ENCODE measurements at places on chromosomes 7 and 10. TPM values are rescaled to one million over a fixed set of nuclear protein-coding genes. Genes with fewer than 3 reads are reported as not detected.

- no peak for DNase-seq
Observed at GRCh38 chr7:105796365-105796764, 80.0 kb downstream of the ATXN7L1 start.

The CCL26 gene
- not detected for polyA plus RNA-seq

DNA sequence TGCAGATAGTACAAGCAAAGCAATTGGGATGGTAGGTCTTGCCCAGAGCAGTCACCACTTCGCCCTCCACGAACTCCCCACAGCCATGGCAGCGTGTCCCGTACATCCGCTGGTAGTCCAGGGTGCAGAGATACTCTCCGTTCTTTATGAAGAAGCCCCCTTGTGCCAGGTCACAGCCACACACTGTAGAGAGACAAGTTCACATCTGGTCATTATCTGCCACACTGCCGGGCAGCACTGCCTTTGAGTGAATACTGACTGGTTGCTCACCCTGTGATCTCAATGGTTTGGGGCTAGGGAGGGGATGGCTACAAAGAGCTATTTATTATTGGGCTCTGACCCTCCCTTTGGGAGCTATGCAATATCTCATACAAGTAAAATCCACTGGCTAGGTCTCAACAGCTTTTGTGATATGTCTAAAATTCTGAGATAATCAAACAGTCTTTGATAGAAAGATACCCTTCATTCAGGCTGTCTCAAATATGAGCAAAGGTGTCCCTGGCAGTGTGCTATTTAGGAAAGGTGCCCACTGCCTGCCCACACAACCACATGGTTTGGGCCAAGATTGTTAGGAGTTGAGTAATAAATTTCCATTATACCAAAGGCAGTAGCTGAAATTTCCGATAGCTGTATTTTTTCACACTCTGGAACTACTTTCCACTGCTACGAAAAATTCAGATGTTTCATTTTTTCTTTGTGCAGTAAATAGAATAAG is 82.5 kb downstream of the ABLIM1 start:
- DNase-seq: no peak

The PNLIPRP3 gene
- polyA plus RNA-seq: not detected

- no peak for DNase-seq
Observed at GRCh38 chr7:30285067-30285535, 704 bp downstream of the ZNRF2 start.

DNA sequence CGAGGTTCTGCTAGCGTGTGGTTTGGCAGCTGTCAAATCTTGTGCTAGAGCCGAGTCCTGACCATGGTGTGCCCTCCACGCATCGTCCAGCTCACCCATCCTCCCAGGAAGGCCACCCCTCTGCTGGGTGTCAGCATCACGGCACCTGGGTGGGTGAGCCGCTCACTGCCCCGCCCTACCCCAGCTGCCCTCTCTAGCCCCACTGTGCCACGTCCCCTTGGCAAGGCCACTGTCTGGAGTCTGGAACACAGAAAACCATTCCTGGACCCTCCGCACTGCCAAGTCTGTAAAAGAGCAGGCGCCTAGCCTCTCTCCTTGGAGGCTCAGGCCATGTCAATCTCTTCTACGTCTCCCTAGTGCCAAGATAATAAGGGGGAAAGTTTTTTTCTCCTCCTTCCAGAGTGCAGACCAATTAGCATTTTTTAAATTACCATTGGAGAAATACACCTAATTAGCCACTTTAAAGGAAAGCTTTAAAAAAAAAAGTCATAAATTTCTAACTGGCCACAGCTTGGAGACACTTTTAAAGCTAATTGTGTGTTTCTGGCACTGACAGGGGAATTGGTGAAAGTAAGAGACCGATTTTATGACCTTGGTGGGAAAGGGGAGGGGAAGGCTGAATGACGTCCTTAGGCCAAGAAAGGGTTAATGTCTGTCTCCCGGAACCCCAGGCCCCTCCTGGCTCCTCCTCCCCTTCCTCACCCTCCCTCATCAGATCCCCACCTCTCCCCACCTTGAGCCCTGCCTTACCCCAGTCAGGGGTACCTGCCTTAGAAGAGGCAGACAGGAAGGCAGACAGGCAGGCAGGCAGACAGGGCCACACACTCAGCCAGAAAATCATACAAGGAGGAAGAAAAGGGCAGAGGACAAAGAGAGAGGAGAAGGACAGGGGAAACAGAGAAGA is 151.2 kb downstream of the PLXNA4 start:
- no peak for DNase-seq

- DNase-seq: no peak
Observed at GRCh38 chr10:124010024-124010423, 83.4 kb downstream of the CHST15 start.

The MKX gene
- 0.06 TPM for polyA plus RNA-seq

The GPR15LG gene
- polyA plus RNA-seq: 0.78 TPM

DNA sequence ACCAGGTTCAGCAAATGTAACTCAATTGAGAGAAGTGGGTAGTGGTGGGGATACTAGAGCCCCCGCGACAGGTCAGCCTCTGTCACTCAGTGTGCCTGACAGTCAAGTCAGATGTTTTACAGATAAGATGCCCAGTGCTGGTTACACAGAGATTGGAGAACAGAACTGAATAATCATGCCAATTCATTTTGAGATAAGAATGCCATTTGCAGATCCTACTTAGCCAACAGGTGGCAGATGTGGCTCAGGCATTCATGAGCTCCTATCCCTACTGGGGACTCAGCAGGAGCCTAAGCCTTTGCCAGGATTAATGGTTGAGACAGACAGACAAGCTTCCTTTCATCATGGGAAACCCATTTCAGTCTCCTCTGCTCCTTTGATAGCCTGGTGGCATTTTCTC is 137.8 kb downstream of the MAPK8 start:
- DNase-seq: no peak

GRCh38 chr7:69773535-69774225 is 175.4 kb downstream of the AUTS2 start:
- DNase-seq: no peak

GRCh38 chr7:36198854-36199266 is 45.8 kb downstream of the EEPD1 start:
- DNase-seq: no peak

DNA sequence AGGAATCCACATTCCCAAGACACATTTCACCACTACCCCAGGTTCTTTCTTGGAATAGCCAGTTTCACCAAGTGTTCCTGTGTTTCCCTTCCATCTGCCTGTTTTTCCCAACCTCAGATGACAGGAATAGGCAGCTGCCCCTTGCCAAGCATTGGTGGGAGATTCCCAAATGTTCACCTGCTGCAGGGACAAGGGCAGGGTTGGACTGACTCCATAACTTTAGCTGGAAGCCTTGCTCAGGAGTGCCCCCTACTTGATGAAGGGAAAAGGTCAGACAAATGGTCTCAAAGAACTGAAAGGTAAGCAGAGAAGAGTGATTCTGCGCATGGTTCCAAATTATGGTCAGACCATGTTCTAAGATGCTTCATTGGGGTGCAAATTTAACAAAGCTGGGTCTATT is 45.1 kb upstream of the LYZL1 start:
- DNase-seq: no peak

DNA sequence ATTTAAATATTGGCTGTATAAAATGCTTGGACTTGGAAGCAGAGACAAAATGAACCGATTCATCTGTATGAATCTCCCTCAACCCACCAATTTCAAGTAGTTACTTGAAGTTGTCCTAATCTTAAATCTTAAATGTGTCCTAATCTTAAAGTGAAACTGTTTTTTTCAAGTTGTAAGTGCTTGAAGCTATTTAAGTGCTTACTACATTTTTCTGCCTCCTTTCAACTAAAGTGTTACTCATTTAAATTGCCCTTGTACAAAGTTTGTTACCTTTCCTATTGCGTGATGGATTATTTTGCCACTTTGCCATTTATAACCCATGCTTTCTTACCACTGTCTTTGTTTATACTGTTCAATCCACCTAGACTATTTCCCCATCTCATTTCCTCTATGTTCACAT is 2.8 kb downstream of the BCAP29 start:
- DNase-seq: no peak

The NAT16 gene
- polyA plus RNA-seq: not detected

The HELLS gene
- polyA plus RNA-seq: 35.5 TPM

The CCDC146 gene
- polyA plus RNA-seq: 16.7 TPM

GRCh38 chr10:71040343-71040742 is 152.0 kb upstream of the PCBD1 start:
- DNase-seq: no peak

The CPA1 gene
- polyA plus RNA-seq: 2.5 TPM

DNA sequence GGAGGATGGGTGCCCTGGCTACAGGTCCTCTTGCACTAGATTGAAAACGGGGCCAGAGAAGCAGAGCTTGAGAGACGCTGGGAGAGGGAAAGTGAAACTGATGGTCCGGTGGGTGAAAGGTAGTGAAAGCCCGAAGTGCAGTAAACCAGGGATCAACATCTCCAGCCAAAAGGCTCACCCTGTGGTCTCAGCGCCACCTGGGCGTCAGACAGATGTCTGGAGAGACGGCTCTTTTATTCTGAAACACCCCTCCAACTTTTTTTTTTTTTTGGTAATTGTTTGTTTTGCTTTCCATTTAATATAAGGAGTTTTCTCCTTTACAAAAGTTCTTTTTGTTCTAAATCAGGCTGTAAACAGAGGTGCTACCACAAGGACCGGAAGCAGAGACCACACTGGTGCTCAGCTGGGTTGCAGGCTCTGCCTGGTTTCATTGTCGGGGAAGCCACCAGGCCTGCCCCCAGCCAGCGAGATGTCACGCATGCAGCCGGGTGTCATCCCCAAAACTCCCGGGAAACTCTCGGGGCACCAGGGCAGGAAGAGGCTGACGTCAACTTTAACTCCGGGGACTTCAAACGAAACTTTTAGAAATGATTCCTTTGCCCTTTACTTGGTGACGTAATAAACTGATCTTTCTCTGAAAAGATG is 11.2 kb downstream of the IL2RA start:
- DNase-seq: no peak

The ANKRD30A gene
- not detected for polyA plus RNA-seq

- DNase-seq: no peak
Observed at GRCh38 chr7:111183321-111183720, 92.4 kb downstream of the LRRN3 start.

DNA sequence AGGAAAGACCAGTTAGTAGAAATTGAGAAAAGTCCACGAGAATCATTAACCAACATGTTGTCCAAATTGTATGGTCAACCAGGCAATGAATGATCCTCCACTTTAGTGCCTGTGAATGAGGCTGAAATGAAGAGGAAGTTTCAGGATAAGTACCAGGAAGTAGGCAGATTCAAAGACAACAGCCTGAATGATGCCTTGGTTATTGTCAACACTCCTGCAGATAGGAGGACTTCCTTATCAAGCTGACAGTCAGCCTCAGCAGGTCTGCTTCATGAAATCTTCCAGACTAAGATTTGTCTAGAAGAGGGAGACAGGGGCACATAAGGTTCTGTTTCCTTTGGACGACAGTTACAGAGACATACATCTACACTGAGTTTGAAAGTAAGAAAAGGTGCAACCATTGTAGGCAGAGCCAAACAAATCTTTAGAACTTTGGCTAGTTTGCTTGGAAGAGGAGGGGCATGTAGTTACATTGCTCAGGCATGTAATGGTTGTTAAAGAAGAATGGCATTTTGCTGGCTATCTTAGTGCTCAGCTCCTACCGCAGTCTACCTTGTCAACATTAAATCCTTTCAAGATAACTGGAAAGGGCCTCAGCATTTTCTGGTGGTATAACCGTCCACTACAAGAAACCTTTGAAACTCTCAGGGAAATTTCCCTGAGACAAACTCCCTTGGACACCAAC is 81.4 kb downstream of the ABI1 start:
- DNase-seq: no peak

GRCh38 chr10:124562425-124563060 is 100.9 kb downstream of the LHPP start:
- no peak for DNase-seq

DNA sequence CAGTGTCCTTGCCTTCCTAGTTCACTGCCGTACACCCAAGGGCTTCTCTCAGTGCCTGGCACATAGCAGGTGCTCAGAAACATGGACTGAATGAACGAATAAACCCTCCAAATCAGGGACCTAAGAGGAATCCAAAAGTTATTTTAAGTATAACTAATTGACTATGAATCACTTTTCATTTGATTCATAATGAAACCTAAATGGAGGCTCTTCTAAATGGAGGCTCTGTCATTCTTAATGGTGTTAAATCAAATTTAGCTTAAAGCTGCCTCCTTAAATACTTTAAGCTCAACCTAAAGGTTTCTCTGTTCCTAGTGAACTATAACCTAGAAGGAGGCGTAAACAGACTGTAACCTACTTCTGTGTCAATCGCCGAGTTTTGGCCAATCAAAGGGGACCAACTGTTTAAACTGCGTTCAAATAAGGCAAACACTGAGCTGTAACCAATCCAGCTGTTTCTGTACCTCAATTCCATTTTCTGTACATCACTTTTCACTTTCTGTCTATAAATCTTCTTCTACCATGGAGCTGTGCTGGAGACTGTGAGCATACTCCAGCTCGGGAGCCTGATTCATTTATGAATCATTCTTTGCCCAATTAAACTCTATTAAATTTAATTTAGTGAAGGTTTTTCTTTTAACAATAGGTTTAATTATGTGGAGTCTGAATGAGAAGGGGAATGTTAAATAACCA is 11.0 kb downstream of the PYROXD2 start:
- DNase-seq: no peak

DNA sequence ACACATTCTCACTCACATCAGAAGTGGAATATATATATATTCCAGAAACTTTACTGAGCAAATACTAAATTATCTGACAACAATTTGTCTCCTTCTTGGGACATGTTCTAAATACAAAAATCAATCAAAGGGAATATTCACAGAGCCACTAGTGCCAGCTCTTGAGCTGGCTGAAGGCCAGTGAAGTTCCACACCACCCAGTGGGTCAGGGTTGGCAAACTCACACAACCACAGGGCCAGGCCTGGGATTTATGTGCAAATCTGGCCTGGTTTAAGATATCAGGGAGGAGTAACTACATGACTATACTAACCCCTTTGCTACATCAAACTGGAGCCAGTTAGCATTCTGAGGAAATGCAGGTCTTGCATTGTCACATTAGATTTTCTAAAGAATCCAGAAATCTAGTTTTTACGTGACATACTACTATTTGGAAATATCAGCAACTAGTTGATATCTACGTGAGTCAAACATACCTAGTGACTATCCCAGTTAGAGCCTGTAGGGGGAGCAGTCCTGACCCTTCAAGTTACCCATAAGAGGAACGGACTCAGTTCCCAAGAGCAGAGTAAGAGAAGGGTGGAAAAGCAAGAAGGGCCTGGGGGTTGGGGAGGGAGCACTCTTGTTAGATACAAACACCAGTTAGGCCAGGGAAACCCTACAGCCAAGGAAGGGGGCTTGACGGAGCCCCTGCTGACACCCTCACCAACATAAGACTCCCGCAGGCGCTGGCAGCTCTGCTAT is 600.4 kb downstream of the KCNMA1 start:
- DNase-seq: no peak

The GRID2IP gene
- 0.52 TPM for polyA plus RNA-seq

The LDB3 gene
- polyA plus RNA-seq: 0.96 TPM

The LIPJ gene
- polyA plus RNA-seq: 0.06 TPM

DNA sequence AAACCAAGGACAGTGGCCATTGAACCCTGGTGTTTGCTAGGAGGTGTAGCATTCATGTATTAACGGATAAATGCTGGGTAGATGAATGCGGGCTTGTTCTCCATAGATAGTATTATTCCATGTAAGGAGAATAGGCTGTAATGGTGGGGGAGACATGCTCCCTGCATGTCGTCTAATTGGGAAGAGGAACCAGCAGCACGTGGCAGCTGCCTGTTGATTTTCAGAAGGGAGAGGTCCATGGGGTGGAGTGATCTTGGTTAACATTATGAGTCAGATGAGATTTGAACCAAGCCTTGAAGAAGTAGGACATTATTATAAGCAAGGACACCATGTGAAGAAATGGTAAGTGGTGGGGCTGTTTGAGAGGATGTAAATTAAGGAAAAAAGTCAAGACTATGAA is 112.5 kb downstream of the WNT2 start:
- no peak for DNase-seq

The MLXIPL gene
- 4.3 TPM for polyA plus RNA-seq

The HTR5A gene
- polyA plus RNA-seq: not detected

The OR13A1 gene
- polyA plus RNA-seq: 0.09 TPM
